ENCODE measurements at places on chromosomes 16 and 17.

- no peak for DNase-seq
Observed at GRCh38 chr16:23857881-23858269, 22.1 kb downstream of the PRKCB start.

DNA sequence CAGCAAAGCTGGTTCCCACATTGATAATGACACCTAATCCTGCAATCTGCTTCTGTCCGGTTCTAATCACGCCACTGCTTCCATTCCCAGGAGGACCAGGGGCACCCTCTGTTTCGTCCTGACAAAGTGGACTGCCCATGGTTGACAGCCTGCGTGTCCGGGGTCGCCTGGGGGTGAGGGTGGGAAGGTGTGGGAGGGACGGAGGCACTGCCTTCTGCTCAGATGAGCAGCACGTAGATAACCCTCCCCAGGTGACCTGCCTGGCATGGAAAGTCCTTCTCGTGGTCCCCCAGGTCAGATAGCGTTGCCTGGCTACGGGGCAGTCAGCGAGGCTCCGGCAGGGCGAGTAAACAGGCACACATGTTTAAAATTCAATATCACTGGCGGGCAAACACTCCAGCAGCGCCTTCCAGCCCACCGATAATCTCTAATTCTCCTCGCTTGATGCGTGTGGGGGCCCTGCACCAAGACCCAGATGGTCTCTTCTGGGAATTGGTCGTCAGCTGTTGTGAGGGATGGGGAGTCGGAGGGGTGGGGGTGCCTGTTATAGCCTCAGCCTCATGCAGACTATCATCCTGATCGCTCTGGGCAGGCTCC, 132.2 kb downstream of the RAP1GAP2 start:
- DNase-seq = no peak

GRCh38 chr16:57651344-57652333, 16.5 kb upstream of the ADGRG3 start:
- no peak for DNase-seq

- no peak for DNase-seq
Observed at GRCh38 chr16:9225527-9226316, 134.3 kb downstream of the HAPSTR1 start.

GRCh38 chr17:633641-634101, 81.0 kb downstream of the VPS53 start:
- no peak for DNase-seq

DNA sequence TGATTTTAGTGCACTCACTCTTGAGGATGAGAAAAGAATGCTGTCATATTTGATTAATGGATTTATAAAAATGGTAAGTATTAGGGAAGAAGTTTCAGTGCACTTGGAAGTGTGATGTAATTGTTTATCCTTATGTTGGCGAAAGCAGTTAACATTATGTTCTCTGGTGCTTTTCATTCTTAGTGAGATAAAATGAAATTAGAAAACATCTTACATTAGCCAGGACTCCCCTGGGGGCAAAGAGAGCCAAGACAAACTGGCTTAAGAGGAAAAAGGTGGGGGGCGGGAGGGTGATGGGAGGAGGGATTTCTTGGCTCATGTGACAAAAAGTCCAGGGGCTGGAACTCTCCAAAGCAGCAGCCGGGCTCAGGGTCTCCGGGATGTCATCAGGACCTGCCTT, 73.2 kb downstream of the KNOP1 start:
- no peak for DNase-seq

GRCh38 chr16:53123747-53124146, 69.0 kb downstream of the CHD9 start:
- no peak for DNase-seq

DNA sequence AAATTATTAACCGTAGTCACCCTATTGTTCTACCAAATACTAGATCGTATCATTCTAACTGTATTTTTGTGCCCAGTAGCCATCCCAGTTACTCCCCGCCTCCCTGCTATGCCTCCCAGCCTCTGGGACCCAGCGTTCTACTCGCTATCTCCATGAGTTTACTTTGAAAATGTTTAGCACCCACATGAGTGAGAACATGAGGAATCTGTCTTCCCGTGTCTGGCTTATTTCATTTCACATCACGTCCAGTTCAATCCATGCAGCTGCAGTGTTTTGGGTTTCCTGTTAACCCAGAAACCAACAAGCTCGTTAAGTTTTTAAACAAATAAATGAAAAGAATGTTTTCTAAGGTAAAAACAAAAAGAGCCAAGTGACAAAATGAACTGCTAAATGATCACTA, 82.1 kb downstream of the VPS53 start:
- DNase-seq = no peak

GRCh38 chr17:7439462-7440112, at the start of gene FGF11:
Gene FGF11, plus strand, starts transcription at chr17:7439512. Its CDS starts 109 bp downstream, at chr17:7439621.
- no peak for DNase-seq

DNA sequence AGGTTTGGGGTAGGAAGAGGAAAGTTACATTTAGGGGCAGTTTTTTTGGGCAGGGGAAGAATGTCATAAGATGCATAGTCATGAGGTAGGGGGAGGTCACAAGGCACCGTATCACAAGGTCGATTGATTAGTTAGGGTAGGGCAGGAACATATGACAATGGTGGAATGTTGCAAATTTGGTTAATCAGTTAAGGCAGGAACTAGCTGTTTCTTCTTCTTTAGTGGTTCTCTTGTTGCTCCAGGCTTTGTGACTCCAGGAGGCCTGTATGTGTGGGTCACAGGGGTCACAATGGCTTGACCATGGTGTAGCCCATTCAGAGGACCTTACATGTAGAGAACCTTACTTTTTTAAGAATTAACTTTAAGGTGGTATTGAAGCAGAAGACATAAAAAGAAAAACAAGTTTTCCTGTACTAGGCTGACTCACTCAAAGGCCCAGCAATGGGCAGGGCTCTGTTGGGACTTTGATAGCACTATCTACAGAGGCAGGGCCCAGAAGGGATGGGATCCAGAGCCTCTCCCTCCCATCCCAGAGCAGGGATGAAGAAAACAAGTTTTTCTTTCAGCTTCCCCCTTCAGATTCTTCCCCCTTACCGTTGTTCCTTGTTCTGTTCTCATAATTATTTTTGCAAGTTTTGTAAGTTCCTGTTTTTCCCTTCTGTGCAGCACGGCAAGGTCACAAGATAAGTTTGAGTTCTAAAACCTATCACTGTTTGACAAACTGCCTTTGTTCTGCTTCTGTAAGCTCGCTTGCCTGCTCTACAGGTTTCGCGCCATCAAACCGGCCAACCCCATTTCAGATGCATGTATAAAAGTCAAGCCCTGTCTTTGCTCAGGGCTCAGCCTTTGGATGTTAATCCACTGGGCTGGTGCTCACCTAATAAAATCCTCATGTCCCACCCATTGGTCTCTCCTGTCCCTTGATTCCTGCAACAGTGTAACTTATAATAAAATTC, 45.8 kb upstream of the ATF7IP2 start:
- no peak for DNase-seq

DNA sequence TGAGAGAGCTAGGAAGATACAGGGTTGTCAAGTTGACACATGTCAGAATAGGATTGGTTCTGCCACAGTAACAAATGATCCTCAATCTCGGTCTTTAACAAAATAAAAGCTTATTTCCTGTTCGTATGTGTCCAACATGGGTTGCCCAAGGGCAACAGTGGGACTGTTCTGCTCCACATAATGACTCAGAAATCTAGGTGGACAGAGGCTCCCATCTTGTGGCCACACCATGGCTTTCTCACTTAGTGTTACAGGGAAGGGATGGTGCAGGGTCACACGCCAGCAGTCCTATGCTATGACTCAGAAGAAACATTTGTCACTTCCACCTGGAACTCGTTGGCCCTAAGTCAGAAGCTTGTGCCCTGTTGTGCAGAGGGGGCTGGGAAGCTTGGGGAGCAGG, 364.9 kb downstream of the SNX29 start:
- DNase-seq = no peak

DNA sequence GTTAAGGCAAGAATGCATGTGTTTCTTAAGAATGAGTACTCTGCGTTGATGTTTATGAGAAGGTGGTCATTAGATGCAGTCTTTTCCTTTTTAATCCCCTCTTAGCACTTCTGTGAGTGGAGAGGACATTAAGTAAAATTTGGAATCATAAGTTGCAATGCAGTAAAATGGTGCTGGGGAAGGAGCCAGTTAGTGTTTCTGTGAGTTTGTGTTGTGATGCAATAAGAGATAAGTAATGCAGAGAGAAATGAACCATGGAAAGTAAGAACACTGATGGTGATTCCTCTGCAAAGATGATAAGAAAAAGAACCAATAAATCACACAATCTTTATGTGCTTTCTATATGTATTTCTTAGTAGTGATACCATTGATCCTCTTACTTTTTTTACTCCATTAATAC, 20.0 kb downstream of the ABHD15 start:
- DNase-seq = no peak

DNA sequence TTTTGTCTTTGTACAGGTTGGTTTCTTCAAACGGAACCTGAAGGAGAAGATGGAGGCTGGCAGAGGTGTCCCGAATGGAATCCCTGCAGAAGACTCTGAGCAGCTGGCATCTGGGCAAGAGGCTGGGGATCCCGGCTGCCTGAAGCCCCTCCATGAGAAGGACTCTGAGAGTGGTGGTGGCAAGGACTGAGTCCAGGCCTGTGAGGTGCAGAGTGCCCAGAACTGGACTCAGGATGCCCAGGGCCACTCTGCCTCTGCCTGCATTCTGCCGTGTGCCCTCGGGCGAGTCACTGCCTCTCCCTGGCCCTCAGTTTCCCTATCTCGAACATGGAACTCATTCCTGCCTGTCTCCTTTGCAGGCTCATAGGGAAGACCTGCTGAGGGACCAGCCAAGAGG, 4.9 kb downstream of the ZNF768 start:
- no peak for DNase-seq

GRCh38 chr17:64005734-64006167, 7.6 kb downstream of the PRR29 start:
- DNase-seq = no peak

GRCh38 chr17:4276514-4276913, 12.7 kb upstream of the ANKFY1 start:
- DNase-seq = no peak

GRCh38 chr17:35214192-35214591, 20.0 kb upstream of the SLC35G3 start:
- DNase-seq = no peak

GRCh38 chr16:29862383-29862883, 593 bp downstream of the CDIPT start:
- DNase-seq = no peak
